AG09319 (cell line): ENCODE measurements at places on chromosomes 3 and 15.

DNA sequence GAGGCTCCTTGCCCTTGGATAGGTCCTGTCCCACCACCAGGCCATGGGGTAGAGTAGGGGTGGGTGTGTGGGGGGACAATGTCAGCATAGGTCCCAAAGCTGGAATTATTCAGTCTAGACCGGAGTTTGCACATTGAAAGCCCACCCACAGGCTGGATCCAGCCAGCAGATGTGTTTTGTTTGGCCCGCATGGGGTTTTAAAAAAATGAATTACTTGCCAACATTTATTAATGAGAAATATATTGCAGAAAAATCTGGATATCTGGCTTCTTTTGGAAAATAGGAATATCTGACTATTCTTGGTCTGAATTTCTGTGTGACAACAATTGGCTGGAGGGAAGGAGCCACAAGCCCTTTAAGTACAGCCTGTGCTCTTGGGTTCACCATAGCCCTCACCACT, 17.3 kb upstream of the LRIG1 start:
- no peak for DNase-seq

DNA sequence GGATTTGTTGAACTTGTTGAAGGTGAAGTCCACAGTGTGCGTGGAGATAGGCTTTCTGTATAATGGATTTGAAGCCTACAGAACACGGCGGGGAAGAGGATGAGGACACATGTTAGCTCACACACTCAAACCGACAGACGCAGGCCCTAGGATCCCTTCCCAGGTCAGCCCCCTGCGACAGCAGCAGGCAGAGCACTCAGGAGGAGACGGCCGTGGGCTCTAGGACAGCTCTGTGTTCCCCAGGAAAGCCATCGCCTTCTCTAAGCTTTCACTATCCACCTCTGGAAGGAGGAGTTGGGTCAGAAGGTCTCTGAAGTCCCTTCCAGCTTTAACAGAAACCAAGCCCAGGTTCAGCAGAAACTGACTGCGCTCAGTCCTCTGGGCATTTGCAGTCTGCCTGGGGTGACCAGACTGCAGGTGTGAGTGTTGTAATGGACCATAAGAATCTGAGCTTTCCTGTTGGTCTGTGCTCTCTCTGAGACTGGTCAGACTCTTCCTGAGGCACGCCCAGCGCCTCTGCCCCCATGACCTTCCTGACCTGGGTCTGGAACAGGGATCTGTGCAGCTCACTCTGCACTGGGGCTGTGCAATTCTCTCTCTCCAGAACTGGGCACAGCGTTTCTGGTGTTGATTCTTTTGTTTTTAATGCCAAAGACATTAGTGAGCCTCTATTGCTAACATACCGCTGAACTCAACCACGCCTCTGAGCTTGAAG, 33.5 kb downstream of the UMPS start:
- DNase-seq = no peak

GRCh38 chr3:127801731-127802313, 20.5 kb downstream of the MGLL start:
- no peak for DNase-seq

GRCh38 chr3:162285259-162285658, 788.7 kb downstream of the OTOL1 start:
- no peak for DNase-seq

GRCh38 chr15:50854601-50855490, 53.6 kb upstream of the AP4E1 start:
- DNase-seq = peak; percentile 11

DNA sequence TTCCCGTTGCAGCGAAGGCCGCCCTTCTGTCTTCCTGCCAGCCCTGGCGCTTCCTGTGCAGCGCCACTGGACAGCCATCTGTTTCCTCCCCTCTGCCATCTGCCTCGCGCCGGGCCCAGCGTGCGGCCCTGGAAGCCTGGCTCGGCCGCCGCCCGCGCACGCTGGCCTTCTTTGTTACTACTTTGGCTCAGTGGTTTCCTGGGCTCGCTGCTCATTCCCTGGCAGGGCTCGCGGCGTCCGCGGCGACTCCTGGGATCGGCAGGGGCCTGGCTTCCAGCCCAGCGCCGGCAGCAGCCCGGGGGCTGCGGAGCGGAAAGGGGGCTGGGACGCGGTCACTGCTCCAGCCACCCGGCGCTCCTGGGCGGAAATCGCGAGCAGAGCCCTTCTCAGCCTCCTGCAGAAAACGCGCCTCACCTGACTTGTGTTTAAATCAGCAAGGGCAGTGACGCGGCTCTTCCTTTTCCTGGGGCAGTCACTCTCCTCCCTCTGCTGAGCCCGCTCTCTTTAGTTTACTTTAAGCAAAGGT, 10.0 kb downstream of the CMTM7 start:
- DNase-seq = no peak

DNA sequence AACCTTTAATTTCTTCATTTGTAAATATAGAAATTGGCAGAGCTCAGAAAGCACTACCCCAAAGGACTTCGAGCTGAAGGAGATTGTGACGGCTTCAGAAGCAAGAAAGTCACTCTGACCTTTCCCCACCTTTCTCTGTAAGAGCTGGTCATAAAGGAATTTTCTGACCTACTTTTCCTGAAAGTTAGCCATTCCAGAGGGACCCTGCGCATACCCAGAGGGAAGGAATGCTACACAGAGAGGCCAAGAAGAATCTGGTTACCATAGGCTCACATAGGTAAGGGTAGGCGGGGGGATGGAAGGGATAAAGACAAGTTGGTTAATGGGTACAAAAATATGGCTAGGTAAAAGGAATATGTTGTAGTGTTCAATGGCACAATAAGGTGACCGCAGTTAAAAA, 1080.3 kb downstream of the ZPLD1 start:
- no peak for DNase-seq

- DNase-seq = no peak
Observed at GRCh38 chr3:146655333-146655996, 50.3 kb upstream of the PLSCR5 start.

DNA sequence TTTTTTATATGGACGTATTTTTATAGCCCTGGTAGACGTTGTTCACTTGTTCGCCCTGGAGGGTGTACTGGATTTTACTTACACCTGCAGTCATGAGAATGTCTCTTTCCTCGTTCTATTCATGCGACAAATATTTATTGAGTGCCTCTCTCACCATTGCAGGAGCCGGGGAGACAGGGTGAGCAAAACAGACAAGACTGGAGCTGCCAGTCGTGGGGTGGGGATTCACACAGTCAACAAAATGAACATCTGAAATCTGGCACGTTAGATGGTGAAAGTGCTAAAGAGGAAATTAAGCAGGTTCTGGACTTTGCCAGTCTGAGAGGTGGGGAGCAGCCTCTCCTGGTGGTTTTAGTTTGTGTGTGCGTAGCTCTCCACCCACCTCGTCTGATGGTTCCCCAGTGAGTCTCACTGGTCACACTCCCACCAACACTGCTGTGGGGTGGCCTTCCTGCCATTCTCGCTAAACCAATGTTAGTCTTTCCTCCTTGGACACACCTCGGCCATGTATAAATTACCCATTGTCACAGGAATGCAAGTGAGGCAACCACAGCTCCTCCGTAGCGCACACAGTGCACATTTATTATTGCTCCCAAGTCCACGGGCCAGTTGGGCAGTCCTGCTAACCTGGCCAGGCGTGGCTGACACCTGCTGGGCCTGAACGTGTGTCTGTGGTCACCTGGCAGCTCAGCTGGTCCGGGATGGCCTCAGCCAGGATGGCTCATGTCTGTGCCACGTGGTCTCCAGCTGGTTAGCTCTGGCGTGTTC, 31.5 kb downstream of the FBLN2 start:
- no peak for DNase-seq

DNA sequence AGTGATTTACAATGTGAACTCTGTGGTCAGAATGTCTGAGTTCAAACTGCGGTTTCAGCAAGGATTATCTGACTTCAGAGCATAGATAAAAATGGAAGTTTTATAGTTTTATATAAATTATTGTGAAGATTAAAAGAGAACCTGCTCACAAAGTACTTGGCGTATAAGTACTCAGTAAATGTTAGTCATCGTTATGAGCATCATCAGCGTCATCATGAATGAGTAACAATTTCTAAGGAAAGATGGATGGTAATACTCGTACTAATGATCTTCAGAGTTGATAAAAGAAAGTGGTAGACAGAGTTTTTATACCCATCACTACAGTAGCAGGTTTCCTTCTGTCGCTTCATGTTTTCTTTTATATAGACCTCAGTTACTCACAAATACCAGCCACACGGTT, 341.8 kb downstream of the RAP2B start:
- no peak for DNase-seq

DNA sequence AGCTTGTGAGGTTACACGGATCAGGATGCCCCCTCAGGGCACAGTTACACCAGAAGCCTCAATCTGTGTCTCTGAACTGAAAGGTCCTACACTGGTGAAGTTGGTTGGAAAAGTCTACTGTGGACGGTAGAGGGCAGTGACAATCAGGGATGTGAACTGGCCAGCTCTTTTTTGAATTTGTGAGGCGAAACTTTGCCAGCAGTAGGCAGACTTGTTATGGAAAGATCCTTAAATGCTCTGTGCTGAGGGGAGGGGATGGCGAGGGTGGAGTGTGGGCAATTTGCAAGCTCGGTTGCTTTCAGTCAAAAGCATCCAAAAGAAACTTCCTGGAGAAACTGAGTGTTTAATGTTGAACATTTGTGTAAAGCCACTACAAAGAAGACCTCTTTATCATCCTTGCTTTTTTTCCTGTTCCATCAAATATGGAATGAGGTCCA, 127.4 kb upstream of the ABHD17C start:
- peak; percentile 85 for DNase-seq

DNA sequence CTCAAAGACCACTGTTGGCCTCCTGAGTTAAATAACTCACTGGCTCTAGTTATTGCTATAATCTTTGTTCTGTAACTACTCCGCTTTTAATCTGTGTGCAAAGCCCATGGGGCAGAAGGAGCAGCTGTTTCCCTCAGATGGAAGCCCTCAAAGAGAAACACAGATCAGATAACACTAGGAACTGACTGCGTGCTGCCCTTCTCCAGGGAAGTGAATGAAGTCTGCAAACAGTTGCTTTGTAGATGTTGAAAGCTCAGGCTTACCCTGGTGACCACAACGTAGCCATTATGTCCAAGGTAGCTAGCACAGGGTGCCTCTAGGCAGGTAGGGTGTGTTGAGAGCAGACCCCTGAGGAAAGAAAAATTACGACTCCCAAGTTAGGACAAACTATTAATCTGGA, 152.3 kb upstream of the STAC start:
- no peak for DNase-seq

DNA sequence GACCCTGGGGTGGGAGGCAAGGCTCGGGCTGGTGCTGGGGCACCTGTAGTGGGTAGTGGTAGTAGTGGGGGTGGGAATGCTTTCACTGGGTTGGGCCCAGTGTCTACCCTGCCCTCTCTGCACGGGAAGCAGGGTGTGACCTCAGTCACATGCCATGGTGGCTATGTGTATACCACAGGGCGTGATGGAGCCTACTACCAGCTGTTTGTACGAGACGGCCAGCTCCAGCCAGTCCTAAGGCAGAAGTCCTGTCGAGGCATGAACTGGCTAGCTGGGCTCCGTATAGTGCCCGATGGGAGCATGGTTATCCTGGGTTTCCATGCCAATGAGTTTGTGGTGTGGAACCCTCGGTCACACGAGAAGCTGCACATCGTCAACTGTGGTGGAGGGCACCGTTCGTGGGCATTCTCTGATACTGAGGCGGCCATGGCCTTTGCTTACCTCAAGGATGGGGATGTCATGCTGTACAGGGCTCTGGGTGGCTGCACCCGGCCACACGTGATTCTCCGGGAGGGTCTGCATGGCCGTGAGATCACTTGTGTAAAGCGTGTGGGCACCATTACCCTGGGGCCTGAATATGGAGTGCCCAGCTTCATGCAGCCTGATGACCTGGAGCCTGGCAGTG, 5.2 kb downstream of the DALRD3 start:
- DNase-seq = no peak

DNA sequence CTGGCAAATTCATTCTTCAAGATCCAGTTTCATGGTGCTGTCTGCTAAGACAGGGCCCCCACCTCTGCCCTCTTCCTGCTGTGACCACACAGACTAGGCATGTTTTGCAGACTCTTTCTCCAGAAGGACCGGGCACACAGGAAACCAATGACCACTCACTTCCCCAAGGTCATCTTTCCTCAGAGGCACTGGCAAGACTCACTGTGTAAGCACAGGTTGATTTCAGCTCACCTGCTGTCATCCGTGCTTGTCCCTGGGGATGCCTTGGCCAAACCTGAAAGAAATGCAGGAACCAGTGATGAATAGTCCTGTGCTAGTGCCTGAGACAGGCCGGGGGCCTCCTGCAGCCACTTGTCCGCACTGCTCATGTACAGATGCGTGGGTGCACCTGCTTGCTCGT, 33.5 kb downstream of the ALS2CL start:
- no peak for DNase-seq

- DNase-seq = no peak
Observed at GRCh38 chr15:100903168-100903554, 16.0 kb upstream of the LRRK1 start.

DNA sequence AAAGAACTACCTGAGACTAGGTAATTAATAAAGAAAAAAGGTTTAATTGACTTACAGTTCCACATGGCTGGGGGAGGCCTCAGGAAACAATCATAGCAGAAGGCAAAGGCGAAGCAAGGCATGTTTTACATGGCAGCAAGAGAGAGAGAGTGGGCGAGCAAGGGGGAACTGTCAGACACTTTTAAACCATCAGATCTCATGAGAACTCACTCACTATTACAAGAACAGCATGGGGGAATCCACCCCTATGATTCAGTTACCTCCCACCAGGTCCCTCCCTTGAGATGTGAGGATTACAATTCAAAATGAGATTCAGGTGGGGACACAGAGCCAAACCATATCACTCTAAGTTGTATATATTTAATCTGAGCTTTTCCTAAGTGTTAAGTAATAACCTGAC, 79.0 kb upstream of the MLF1 start:
- DNase-seq = no peak

GRCh38 chr3:43434431-43434830, 148.1 kb downstream of the SNRK start:
- DNase-seq = no peak

DNA sequence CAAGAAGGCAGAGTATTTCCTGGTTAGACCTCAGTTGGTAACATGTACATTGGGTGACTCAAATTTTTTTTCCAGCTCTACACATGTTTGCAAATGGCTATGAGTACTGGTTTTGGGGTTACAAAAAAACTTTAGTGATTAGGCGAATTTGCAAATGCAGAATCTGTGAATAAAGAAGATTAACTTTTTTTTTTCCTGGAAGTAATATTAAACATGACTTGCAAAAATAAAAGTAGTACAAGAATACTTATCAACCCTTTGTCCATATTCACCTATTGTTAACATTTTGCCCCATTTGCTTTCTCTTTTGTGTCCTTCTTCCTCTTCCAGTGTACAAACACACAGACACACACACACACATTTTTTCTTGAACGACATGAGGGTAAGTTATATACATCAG, 47.6 kb upstream of the RYK start:
- no peak for DNase-seq

- no peak for DNase-seq
Observed at GRCh38 chr3:71628522-71628921, 45.0 kb upstream of the FOXP1 start.

- DNase-seq = no peak
Observed at GRCh38 chr3:20146301-20146700, 39.7 kb downstream of the SGO1 start.
